ENCODE measurements at places on chromosomes 3 and 15.

- no peak for DNase-seq
Measured at GRCh38 chr3:66712210-66712609, 211.4 kb upstream of the LRIG1 start.

DNA sequence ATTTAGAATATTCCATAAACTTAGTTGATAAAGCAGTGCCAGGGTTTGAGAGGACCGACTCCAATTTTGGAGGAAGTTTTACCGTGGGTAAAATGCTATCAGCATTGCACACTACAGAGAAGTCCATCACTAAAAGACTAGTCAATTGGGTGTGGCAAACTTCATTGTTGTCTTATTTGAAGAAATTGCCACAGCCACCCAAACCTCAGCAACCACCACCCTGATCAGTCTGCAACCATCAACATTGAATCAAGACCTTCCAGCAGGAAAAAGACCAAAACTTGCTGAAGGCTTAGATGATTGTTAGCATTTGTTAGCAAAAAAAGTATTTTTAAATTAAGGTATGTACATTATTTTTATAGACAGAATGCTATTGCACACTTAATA is 60.5 kb downstream of the KLF13 start:
- peak; percentile 43 for DNase-seq

DNA sequence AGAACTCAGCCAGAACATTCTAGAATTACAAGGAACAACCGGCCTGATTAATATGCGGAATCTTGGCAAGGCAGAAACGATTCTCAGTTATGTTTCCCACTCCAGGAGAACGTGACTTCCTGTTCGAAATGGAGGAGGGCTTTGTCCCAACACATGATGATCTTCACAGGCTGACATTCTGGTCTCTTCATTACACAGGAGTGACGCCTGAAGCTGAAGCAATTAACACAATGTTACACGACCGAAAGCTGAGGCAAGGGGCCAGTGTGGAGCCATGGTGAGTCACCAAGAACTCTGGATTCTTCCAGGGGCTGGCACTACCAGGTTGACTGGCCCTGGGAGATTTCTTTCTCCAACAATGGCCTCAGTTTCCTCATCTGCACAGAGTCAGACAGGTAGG is 40.9 kb downstream of the RFTN1 start:
- DNase-seq, result no peak

GRCh38 chr3:167743799-167744198 is 8.3 kb downstream of the SERPINI1 start:
- DNase-seq, result no peak

DNA sequence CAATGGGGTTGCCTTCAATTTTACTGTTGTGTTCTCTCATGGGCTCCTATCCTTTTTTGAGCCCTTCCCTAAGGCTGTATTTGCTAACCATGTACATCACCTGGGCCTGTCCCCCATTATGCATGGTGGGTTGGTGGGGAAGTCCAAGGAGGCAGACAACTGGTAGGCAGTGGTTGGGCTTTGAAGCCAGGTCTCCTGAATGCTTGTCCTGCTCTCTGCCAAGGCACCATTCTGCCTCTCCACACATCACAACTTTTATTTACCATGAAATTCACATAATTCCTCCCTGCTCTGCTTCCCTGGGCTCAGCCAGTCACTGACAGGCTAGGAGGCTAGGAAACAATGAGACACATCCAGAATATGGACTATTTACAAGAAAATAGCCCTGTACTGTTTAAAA is 41.0 kb upstream of the COPB2 start:
- DNase-seq, result no peak

GRCh38 chr3:61997101-61997500 is 376.2 kb downstream of the FEZF2 start:
- no peak for DNase-seq

DNA sequence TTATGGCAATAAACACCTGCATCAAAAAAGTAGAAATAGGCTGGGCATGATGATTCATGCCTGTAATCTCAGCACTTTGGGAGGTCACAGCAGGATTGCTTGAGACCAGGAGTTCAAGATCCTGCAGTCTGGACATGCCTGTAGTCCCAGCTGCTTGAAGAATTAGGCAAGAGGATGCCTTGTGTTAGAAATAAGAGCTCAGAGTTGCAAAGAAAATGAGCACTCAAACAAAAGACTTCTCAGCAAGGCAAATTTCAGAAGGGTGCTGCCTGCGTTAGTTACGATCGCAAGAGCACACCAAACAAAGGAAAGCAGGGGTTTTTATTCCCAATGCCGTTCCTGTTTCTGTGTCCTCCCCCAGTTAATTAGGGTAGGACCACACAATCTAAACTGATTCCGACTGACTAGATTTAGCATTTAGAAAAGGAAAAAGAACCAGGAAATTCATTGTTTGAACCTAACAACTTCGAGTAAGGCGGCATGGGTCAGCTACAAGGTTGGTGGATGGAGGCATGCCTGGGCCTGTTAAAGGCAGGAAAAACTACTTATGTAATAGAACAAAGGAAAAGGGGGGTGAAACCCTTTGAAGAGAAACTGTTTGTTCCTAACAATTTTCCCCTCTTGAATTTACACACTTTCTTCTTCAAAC is 55.5 kb downstream of the DLG1 start:
- DNase-seq, result no peak

GRCh38 chr3:68256635-68257223 is 602.3 kb upstream of the SUCLG2 start:
- DNase-seq, result no peak

Measured in CD4-positive, alpha-beta T cell treated with Interleukin-6 at 100 ng/mL for 8 hours (primary cell).